ENCODE measurements at places on chromosomes 1 and 21.

- DNase-seq = no peak
Observed at GRCh38 chr1:242523719-242524570, 552 bp downstream of the PLD5 start.

- DNase-seq = no peak
Observed at GRCh38 chr1:87224201-87224600, 104.5 kb upstream of the LMO4 start.

GRCh38 chr1:116169898-116170297, 58.7 kb downstream of the MAB21L3 start:
- no peak for DNase-seq

GRCh38 chr1:53371851-53372250, 44.0 kb upstream of the LRP8 start:
- no peak for DNase-seq

GRCh38 chr1:156808186-156809030, 8.2 kb downstream of the SH2D2A start:
- no peak for DNase-seq

DNA sequence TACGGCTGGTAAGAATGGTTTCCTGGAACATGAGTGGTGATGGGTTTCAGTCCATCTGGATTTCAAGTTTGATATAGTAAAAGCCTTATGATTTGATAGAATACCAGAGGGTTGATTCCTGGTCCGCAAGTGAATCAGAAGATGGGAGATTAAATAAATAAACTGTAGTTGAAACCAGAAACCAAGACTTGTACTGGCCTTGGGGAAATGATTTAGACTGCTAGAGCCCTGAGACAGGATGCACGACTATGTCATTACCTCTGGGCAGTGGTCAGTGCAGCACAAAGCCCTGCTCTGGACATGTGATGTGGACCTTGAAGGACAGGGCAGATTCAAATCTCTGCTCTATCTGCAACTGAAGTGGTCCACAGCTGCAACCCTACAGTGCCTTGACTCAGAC, 15.6 kb upstream of the FMOD start:
- DNase-seq = no peak

DNA sequence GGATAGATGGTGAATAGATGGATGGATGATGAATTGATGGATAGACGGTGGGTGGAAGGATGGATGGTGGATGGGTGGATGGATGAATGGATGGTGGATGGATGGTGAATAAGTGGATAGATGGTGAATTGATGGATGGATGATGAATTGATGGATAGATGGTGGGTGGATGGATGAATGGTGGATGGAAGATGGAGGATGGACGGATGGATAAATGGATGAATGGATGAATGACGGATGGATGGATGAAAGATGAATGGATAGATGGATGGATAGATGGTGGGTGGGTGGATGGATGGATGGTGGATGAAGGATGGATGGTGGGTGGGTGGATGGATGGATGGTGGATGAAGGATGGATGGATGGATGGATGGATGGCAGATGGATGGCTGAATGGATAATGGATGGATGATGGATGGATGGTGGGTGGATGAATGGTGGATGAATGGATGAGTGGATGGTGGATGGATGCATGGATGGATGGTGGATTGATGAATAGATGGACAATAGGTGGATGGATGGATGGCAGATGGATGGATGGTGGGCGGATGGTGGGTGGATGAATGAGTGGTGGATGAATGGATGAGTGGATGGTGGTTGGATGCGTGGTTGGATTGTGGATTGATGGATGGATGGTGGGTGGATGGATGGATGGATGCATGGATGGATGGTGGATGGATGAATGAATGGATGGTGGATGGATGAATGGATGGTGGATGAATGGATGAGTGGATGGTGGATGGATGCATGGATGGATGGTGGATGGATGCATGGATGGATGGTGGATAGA, 5.3 kb downstream of the CHD5 start:
- DNase-seq = no peak

- DNase-seq = no peak
Observed at GRCh38 chr1:228944935-228945371, 209.7 kb downstream of the RHOU start.

DNA sequence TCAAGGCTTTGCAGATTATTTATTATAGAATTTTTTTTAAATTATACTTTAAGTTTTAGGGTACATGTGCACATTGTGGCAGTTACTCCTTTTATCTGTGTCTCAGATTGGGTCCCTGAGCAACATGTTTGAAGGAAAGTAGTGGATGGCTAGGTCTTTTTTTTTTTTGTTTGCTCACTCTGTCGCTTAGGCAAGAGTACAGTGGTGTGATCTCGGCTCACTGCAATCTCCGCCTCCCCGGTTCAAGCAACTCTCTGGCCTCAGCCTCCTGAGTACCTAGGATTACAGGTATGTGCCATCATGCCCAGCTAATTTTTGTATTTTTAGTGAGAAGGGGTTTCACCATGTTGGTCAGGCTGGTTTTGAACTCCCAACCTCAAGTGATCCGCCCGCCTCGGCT, 39.6 kb upstream of the KIF21B start:
- no peak for DNase-seq

DNA sequence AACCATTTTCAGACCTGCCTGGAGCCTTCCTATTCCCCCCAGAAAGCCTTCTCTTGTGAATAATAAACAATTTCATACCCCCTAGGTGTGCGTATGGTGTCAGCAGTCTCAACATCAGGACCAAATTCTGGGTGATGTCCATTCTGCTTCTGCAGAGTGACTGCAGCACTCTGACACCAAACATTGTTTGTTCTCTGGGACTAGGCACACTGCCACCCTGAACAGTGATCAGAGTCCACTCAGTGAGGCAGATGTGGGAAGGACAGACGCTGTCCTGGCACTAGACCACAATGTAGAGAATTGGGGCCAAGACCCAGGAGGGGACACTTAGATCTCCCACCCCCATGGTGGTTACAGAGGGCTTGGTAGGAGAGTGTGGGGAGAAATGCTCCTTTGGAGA, 175.1 kb downstream of the BACH1 start:
- no peak for DNase-seq

- DNase-seq = no peak
Observed at GRCh38 chr1:36636206-36636605, 153.5 kb upstream of the CSF3R start.

GRCh38 chr1:178330153-178330552, 166.6 kb downstream of the CLEC20A start:
- no peak for DNase-seq

DNA sequence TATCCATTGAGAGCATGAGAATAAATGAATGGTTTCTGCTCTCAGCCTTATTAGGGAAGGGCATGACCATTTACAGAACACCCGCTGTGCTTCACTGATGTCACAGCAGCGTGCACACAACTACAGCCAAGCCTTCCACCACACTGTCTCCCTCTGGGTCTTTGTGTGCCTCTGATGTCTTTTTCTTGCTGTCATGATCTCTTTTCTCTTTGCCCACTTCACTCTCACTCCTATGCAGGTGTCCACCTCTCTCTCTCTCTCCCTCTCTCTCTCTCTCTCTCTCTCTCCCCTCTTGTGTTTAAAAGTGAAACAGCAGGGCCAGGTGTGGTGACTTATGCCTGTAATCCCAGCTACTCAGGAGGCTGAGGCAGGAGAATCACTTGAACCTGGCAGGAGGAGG, 232.5 kb upstream of the JUN start:
- DNase-seq = no peak

DNA sequence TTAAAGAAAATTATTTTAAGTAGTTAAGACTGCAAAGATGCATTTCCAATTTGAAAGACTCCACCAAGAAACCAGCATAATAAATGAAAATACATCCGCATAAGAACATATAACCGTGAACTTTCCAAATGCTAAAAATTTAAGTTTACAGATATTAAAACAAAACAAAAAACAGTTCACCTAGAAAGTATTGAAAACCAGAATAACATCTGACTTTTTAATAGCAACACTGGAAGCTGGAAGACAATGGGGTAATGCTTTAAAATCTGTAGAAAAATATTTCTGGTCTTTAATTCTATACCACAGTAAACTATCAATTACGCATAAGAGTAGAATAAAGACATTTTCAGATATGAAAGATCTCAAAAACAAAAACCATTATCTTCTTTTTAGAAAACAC, 79.3 kb upstream of the COL24A1 start:
- DNase-seq = no peak

DNA sequence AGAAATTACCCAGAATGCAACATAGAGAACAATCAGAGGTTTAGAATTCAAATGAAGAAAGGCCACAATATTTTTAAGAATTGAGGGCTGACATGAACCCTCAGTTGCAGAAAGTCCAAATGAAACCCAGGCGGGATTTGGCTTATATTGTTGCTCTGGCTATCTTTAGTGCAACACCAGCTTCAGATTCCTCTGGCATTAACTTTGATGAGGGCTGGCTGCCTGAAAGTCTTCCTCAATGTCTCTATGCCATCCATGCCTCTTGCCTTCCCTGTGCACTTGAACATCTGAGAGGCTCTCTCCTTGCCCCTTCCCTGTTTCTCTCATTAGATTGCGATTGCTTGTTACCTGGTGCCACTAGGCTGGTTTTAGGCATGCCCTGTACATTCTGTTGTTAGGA, 31.2 kb upstream of the DPT start:
- DNase-seq = no peak

DNA sequence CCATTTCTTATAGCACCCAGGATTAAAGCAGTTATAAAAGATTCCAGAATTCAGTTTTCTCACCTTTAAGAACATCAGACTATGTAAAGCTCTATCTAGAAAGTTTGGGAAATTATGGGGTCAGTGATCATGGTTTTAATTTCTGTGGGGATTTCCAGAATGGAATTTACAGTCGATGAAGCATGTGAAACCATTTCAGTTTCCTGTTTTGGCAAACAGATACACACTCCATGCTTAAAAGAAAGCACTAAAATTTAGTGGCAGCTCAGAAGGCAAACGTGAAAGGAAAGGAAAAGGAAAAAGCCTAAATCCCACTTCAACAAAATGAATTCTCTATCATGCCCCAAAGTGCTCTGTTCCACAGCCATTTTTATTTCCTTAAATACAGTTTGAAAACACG, 60.4 kb downstream of the FYB2 start:
- no peak for DNase-seq

GRCh38 chr1:94772230-94772641, 47.9 kb upstream of the SLC44A3 start:
- no peak for DNase-seq

- DNase-seq = no peak
Observed at GRCh38 chr1:57637155-57637554, 213.3 kb upstream of the DAB1 start.

DNA sequence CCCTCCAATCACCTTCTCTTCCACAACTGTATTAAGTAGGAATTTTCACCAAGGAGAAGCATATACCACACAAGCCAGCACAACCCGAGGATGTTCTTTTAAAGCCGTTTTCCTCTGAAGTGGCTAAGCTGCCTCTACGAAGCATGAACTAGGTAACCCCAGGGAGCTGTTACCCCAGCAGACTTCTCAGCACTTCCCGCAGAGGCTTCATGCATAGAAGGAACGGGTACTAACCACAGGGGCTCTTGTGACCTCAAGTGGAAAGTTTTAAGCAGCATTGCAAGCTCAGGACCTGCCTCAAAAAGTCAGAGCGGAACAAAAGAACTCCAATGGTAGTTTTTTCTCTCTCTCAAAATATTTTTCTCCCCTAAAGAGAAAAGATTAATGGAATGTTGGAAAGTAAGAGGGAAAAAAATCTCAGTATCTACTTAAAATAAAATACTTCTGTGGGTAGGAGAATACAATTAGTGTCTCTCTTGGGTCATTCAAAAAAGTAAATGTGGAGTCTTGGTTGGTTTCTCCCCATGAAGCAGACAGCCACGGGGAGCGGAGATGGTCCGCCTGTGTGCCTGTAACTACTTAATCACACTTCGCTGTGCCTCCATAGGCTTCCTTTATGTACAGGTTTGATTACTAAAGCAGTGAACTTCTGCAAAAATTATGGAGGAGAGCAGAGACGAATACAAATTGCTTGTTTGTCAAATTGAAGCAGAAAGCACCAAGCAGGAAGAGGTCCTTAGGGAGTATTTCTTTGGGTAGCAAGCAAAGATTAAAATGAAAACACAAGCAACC, 40.9 kb downstream of the STX6 start:
- no peak for DNase-seq

GRCh38 chr1:214002472-214002871, 14.7 kb downstream of the PROX1 start:
- no peak for DNase-seq

GRCh38 chr1:183983371-183984105, 54.0 kb downstream of the COLGALT2 start:
- DNase-seq = no peak

- no peak for DNase-seq
Observed at GRCh38 chr1:39758556-39759435, 12.4 kb downstream of the OXCT2 start.

GRCh38 chr1:161080441-161081405, 8.6 kb downstream of the NECTIN4 start:
- no peak for DNase-seq

GRCh38 chr1:15236746-15237145, 10.3 kb upstream of the FHAD1 start:
- DNase-seq = no peak

- no peak for DNase-seq
Observed at GRCh38 chr1:222996310-222996975, 146.6 kb downstream of the TLR5 start.

GRCh38 chr1:18944810-18945209, 11.7 kb downstream of the IFFO2 start:
- DNase-seq = no peak

All from T-helper 9 cell (primary cell).